ENCODE measurements at places on chromosomes 4 and X.
A peak's percentile ranks its signal among the peaks of the same experiment; 100 is the strongest.

GRCh38 chr4:47597696-47598095 is 112.6 kb downstream of the ATP10D start:
- DNase-seq = no peak

- no peak for DNase-seq
Measured at GRCh38 chr4:141705747-141706377, 69.5 kb downstream of the IL15 start.

GRCh38 chr4:2484993-2485392 is 16.1 kb downstream of the RNF4 start:
- DNase-seq = no peak

DNA sequence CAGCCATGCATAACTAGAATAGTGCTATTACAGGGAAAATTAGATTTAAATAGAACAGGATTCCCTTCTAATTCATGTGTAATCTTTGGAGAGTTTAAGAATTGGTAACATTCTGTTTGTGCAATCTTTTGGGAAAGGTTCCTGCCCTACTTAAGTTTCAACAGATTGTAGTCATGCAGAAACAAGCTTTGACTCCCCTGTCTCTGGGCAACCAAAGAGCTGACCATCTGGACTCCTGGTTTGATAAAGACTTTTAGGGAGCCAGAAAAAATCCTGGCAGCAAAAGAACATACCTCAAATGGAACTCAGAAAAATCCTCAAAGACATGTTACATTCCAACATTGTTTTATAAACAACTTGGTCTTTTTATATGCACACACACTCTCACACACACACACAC is 191.1 kb upstream of the NEIL3 start:
- no peak for DNase-seq

GRCh38 chrX:30301208-30301607 is 8.0 kb downstream of the NR0B1 start:
- DNase-seq = no peak

- no peak for DNase-seq
Measured at GRCh38 chr4:40848251-40848650, 98.5 kb downstream of the NSUN7 start.

DNA sequence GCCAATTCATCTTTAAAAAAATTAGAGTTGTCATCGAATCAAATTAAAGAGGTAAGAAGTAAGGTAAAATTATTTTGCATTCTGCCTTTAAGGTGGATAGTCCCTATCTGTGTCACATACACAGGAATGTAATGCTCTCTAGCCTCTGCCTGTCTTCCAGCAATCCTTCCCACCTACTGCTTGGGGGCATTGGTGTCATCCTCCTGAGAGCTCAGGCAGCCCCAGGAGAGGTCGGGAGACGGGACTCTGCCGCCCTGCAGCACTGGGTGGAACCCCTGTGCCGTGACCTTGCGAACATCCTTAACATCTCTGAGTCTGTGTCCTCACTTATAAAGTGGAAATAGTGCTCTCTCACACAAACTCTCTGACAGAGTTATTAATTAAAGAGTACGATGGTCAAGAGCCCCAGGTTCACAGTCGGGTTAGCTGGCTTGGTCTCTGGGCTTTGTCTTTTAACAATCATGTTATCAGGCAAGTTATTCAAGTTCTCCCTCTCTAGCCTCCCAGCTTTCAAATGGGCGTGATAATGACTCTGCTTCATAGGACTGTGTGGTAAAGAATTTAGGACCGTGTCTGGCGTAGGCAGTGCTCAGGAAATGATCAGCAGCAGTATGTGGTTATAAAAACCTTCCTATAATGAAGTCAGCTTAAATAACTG is 10.2 kb downstream of the TLR3 start:
- DNase-seq = peak; percentile 56

DNA sequence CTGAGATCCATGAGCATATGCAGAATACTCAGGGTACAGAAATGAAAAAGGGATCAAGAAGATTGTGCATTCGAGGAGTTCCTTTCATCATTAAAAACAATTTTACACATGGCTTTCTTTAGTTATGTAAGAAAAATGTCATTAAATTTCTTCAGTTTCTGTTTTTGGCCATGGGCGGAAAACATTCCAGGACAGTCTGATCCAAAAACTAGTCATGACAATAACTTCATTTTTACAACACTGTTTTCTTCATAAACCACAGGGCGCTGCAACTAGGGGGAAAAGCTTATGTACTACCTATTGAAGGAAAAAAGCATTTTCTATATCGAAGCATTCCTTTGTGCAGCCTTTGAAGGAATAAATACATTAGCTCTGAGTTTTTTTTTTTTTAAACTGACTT is 28.2 kb downstream of the IL13RA1 start:
- no peak for DNase-seq

- no peak for DNase-seq
Measured at GRCh38 chr4:24561438-24562139, 22.8 kb downstream of the DHX15 start.

GRCh38 chr4:19025031-19025430 is 1003.5 kb upstream of the LCORL start:
- DNase-seq = no peak

DNA sequence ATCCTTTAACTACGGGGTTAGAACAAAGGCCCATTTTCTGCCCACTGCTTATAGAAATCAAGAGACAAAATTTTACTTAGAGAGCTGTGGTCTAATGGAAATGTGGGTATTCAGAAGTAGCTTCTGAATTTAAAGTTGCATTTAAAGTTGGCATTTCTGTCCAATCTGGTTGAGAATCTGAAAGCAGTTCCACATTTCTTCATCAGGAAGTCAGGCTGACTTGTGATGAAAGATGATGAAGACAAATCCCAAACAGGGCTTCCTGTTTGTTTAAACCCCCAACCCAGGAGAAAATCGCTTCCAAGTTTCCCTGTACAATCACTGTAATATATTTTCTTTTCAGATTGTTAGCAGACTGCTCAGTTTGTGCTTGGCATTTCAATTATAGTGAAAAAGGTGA is 345.3 kb downstream of the SPRY1 start:
- DNase-seq = no peak

DNA sequence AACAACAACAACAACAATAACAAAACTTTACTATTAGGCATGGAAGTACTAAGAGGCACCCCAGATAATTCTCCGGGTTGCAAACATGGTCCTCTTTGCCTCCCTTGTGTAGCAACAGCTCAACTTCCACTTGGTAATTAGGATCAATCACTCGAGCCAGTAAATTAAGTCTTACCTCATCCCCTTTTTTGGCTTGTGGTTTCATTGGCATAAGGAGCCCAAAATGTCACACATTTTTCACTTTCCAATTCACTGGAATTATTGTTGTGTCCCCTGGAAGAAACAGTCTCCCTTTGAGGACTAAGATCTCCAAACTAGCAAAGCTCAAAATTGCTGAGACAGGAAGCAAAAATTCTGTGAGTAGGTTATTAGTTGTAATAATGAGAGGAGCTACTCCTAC is 49.2 kb upstream of the HSD17B10 start:
- DNase-seq = no peak

DNA sequence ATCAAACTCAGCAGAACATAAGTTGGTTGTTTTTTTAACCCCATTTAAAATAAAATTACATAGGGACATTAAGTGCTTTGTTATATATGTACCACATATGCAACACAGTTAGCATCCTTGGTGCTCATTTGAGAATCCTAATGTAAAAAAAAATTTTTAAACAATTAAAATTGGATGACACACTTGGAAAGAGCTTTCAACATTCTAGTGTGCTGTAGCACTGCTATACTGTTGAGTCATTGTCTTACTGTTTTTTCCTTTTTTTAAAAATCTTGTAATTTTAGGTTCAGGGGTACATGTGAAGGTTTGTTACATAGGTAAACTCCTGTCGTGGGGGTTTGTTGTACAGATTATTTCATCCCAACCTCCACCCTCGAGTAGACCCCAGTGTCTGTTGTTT is 12.8 kb downstream of the THAP9 start:
- no peak for DNase-seq

DNA sequence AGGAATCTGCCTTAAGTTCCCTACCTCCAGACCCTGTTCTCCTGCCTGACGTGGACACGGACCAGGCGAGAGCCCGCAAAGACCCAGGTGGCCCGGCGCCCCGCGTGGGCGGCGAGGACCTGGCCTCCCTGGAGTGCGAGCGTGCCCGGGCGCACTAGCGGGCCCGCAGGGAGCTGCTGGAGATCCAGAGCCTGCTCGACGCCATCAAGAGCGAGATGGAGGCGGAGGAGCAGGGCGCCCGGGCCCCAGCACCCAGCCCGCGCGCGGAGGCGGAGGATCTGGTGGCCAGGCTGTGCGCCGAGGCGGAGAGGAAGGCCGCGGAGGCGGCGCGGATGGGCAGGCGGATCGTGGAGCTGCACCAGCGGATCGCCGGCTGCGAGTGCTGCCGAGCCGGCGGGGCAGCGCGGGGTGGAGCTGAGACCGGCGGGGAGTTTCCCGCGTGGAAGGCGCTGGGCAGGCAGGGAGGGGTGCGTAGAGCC is 18.2 kb downstream of the MRFAP1 start:
- DNase-seq = no peak

DNA sequence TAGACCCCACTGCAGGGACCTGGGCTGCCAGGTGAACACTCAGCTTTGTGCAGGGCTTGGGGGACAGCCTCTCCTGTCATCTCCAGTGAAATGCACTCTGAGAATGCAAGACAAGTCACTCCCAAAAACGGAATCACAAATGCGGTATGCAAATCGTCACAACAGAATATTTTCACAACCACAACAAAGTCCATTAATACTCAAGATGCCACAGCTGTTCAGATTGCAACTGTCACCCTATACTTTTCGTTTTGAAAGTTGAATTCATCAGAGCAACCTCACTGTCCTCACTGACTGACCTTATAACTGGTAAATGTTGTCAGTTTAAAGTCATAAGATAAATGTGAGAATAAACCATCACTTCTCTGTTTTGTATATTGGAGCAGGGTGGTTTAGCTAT is 16.6 kb downstream of the JAKMIP1 start:
- no peak for DNase-seq

DNA sequence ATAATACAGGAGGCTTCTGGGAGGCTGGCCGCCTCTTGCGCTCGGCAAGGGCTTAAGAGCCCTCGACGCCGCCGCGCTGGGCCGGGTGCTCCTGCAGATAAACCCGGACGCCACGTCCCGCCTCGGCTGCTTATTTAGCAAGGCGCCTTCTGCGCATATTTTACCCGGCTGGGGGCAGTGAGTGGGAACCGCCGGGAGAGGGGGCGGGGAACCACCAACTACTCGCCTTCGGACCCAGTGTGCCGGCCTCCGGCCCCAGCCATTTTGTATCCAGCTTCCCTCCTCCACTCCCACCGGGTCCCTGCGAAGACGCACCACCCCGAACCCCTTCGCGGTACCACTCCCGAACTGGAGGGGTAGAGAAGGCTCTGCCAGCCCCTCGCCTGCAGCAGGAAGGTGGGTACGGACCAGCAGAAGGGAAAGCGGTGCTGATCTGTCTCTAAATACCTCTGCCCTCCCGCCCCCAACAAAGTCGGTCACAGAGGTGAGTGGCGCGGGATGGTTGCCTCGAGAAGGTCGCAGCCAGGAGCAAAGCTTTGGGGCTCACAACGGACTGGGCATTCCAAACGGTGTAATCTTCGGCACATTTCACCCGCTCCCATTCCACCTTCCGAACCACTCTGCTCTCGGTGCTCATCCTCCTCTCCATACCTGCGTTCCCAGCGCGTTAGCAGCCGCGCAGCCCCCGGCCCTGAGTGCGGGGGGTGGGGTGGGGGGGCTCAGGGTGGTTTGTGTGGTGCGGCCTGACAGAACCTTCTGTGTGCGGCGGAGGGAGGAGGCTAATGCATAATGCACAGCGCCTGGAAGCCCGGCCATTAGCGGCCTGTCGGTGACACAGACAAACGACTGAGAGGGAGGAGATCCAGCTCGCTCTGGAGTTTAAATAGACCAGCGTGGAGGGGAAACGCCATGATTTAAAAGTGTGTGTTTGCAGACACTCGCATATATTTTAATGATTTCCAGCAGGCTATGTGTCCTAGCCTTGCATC is 4.9 kb upstream of the BCOR start:
- DNase-seq = peak; percentile 66

GRCh38 chr4:174119051-174119450 is 164.4 kb downstream of the FBXO8 start:
- DNase-seq = no peak

DNA sequence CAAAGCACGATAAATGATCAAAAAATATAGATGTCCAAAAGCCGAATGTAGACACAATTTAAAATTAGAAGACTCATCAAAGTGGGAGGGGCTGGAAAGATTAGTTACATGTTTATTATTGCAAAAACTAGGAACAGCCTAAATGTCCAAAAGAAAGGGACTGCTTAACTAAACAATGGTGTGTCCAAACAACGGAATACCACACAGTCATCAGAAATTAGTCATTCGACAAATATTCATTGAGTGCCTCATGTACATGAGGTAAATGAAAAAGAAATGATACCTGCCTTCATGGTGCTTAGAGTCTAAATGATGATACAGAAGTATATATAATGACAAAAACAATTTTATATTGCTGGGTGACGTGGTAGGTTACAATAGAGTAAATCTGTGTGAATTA is 139.7 kb downstream of the MAML3 start:
- DNase-seq = no peak

GRCh38 chr4:53763813-53764597 is 172.7 kb upstream of the LNX1 start:
- DNase-seq = no peak

- no peak for DNase-seq
Measured at GRCh38 chrX:70013466-70014381, 36.0 kb downstream of the AWAT2 start.

DNA sequence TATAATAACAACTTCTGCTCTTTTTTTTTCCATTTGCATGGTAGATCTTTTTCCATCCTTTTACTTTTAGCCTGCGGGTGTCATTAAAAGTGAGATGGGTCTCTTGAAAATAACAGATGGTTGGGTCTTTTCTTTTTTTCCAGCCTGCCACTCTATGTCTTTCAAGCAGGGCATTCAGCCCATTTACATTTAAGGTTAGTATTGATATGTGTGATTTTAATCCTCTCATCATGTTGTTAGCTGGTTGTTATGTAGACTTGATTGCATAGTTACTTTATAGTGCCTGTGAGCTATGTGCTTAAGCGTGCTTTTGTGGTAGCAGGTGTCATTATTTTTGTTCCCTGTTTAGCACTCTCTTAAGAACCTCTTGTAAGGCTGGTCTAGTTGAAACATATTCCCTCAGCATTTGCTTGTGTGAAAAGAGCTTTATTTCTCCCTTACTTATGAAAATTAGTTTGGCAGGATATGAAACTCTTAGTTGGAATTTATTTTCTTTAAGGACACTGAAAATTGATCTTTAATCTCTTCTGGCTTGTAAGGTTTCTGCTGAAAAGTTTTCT is 326.1 kb downstream of the SH3BGRL start:
- DNase-seq = no peak

GRCh38 chrX:40380655-40381488 is 199.9 kb upstream of the ATP6AP2 start:
- peak; percentile 56 for DNase-seq

DNA sequence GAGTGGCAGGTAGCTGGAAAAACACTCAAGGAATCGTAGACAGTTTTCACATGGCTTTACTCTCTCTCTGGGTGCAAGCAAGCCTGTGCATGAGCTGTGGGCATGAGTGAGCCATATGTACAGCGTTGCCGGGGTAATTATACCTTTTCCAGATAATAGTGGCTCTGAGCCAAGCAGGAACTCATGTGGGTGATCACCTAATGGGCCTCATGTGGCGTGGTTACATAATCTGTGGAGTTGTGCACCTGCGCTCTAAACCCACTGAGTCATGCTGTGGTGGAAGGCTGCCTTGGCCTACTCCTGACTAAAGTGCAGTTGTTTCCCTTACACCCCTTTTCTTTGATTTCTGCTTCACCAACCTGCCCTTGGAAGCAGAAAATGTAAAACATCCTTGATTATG is 1564.5 kb upstream of the PCDH10 start:
- DNase-seq = no peak

GRCh38 chr4:70704931-70705182 is 16.5 kb downstream of the UTP3 start:
- DNase-seq = no peak
